ENCODE measurements at places on chromosomes 11 and 22. TPM values are rescaled to one million over a fixed set of nuclear protein-coding genes. Genes with fewer than 3 reads are reported as not detected.

XKR3 gene
- total RNA-seq, result not detected

CHADL gene
- 0.29 TPM for total RNA-seq

OR10G4 gene
- not detected for total RNA-seq

DMC1 gene
- total RNA-seq, result 0.20 TPM

NFAM1 gene
- not detected for total RNA-seq

SCGB2A2 gene
- total RNA-seq, result not detected

GSTT4 gene
- total RNA-seq, result not detected

SMTNL1 gene
- not detected for total RNA-seq

CHRM1 gene
- total RNA-seq, result not detected

OLFML1 gene
- total RNA-seq, result not detected

BCO2 gene
- 0.10 TPM for total RNA-seq

OR4C5 gene
- total RNA-seq, result not detected

OR2AG1 gene
- not detected for total RNA-seq
